Amygdala (tissue), 56 donors: ENCODE measurements at places on chromosomes 6 and 20.

GRCh38 chr6:147382945-147383554 is 125.4 kb upstream of the SAMD5 start:
- DNase-seq, result no peak

- no peak for DNase-seq
Measured at GRCh38 chr20:8858181-8858787, 210.6 kb upstream of the PLCB4 start.

DNA sequence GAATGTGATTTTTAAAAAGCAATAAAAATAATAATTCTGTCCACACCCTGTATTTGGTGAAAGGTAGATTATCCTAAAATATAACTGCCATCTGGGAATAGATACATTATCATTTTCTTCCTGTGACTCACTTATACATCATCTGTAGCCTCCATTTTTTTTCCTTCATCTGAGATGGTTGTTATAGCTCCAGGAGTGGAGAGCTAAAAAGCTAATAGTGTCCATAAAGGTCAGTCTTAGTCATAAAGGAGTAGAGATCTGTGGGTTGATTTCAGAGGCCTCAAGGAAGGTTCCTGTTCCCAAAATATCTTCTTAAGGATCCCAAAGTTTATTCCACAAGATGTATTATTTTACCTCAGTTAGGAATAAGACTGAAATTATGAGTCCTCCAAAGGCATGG is 41.1 kb downstream of the FBXO5 start:
- no peak for DNase-seq

DNA sequence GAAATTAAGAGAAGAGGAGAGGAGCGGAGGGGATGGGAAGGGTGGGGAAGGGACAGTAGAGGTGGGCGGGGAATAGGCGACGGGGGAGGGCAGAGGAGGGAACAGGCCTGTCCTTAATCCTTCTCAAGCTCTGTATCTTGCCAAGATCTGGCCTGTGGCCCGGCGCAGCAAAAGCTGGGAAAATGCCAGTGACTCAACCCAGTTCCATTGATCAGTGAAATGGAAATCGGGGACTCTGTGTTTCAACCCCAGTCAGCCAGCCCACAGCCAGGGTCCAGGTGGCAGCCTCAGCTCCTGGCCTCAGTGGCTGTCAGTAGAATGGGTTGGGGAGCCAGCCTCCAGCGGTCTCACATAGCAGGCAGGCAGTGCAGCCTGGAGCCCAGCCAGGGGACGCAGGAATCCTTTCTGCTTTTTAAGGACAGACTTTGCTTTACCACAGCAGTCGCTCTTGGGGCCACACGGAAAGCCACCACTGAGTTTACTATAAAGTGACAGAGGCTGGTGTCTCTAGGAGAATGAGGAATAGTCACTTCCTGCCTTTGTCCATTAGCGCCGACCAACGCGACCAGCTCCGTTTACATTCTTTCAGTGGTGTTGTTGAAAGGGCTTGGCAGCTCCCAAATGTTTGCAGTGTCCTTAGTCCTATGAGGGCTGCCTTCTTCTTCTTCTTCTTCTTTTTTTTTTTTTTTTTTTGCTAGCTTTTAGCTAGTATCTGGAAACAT is 128.0 kb downstream of the RIN2 start:
- peak; percentile 60 for DNase-seq

- DNase-seq, result no peak
Measured at GRCh38 chr6:24431045-24431451, 28.3 kb downstream of the MRS2 start.

GRCh38 chr20:47850146-47850545 is 64.9 kb upstream of the SULF2 start:
- no peak for DNase-seq

- no peak for DNase-seq
Measured at GRCh38 chr6:3285049-3285639, 26.4 kb downstream of the PSMG4 start.

DNA sequence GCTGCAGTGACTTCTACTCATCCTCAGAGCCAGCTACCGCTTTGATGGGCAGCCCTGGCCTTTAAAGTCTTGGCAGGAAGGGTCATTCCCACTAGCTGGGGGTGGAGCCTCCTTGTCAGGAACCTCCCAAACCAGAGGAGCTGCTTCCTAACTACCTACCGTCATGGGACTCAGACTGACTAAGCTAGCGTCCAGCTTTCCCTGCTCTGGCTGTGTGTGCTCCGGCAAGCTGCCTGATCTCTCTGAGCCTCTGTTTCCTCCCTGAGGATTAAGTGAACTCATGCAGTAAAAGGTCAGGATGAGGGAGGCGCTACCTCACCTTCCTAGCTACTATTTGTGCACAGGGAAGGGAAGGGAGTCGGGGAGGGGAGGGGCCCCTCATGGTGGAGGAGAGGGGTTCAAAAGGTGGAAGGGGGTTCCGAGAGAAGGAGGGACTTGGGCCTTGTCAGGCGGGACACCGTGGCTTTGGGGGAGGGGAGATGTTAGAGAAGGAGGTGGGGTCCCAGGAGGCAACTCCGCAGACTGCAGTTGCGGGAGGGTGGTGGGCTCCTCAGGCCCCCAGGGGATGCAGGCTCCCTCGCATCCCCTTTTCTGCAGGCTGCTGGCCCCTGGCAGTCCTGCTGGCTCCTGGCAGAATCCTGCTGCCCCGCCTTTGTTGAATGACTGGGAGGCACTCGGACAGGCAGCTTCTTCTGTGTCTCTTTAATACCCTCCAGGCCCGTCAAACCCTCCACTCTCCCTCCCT is 9.8 kb downstream of the DUSP15 start:
- DNase-seq, result no peak

DNA sequence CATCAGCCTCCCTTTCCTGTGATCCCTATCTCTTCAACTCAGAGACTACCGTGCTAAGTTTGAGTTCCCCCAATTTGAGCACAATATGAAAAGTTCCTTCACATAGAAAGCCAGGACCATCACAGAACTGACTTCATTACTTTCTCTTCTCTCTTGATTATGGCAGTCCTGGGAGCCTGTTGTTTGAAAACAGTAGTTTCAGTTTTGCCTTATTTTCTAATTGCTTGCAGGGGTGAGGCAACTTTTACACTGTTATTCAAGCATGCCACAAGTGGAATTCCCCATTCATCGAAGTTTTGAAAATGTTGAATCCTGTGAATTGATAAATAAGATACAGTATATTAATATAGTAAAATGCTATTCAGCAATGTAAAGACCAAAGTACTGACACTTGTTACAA is 569.7 kb upstream of the MARCKS start:
- DNase-seq, result no peak

DNA sequence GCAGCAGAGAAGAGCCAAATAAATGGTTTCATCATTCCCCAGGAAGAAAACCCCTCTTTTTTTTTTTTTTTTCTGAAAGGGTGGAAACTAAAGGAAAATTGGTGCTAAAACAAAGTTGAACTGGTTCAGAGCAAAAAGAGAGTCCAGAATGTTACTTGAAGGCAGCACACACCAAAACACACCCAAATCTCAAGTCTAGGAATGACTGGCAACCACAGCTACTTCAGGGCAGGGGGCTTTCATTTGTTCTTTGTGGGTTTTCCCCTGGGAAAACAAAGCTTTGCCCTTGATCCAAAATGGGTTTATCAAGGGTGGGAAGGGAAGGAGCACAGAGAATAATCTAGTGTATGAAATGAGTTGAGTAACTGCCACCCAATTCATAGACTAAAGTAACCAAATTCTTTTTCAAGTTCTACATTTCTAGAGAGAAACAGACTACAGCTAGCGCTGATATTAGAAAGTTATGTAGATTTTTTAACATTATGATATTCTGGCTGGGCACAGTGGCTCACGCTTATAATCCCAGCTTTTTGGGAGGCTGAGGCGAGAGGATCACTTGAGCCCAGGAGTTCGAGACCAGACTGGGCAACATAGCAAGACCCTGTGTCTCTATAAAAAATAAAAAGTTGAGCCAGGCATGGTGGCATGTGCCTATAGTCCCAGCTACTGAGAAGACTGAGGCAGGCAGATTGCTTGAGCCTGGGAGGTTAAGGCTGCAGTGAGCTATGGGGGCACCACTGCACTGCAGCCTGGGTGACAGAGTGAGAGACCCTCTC is 119.8 kb downstream of the NFATC2 start:
- DNase-seq, result no peak

DNA sequence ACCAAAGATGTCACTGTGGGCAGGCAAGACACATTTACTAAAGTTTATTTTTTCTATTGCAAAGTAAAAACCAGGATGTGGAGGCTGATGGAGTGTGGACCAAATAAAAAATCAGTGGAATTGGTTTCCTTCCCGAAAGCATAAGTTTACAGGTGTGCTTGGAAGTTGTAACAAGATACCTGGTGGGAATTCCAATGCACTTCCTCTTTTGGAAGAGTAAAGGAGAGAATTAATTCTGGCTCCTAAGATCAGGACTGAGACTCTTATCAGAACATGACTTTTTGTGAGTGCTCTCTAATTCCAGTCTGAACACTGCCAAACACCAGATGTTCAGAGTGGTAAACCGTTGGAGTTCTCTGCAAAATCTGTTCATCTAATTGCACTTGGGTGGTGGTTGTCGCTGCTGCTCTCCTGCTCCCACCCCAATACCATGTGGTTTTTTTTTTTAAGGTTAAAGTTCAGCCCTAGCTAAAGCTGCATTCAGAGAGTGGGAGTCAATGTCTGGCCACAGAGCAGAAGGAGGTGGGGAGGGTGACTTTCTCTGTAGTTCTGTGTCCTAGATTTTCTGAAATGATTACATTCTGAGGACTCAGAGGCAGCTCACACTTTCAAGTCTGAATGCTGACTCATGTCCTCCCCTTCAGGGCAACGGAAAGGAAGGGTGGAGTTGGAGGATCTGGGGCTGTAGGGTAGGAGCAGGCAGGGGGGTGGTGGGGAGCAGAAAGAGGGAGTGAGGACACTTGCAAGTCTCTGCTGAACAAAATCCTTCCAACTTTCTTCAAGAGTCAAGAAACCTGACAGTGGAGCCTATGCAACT is 275.8 kb upstream of the PRDM1 start:
- DNase-seq, result no peak

DNA sequence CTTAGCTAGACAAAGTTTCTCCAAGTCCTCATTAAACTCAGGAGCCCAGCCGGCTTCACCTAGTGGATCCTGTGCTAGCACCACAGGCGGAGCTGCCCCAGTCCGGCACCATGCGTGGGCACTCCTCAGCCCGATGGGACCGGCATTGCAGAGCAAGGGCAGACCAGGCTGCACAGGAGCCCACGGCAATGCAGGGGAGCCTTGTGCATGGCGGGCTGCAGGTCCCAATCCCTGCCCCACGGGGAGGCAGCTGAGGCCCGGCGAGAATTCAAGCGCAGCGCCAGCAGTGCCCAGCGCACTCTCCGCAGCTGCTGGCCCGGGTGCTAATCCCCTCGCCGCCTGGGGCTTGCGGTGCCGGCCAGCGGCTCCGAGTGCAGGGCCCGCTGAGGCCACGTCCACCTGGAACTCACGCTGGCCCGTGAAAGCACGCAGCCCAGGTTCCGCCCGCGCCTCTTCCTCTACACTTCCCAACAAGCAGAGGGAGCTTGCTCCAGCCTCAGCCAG is 292.3 kb upstream of the EYS start:
- no peak for DNase-seq

GRCh38 chr6:21678990-21679389 is 85.4 kb downstream of the SOX4 start:
- DNase-seq, result no peak

DNA sequence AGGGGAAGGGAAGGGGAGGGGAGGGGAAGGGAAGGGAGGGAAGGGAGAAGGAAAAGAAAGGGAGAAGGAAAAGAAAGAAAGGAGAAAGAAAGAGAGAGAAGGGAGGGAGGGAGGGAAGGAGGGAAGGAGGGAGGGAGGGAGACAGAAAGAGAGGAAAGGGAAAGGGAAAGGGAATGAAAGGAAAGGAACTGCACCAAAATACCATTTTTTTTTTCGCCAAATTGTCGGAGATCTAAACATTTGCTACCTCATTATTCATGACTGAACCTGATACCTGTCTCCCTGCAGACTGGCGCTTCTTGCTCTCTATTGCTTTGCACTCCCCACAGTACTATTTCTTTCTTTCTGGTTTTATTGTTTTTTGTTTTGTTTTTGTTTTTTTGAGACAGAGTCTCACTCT is 117.3 kb upstream of the LGSN start:
- DNase-seq, result no peak

DNA sequence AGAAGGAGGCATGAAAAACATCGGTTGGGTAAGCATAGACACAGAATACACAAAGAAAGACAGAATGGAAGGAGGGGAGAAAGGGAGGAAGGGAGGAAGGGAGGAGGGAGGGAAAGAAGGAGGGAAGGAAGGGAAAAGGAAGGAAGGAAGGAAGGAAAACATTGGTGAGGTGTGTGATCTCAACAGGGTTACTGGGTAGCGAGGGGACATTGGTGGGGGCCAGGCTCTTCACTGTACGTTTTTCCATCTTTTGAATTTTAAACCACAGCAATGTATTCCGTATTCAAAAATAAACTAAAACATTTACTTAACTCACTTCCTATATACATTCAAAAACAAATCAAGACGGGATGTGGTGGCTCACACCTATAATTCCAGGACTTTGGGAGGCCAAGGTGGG is 20.7 kb upstream of the BPIFA2 start:
- DNase-seq, result no peak

GRCh38 chr6:149075616-149076354 is 241.7 kb upstream of the TAB2 start:
- no peak for DNase-seq

GRCh38 chr6:69584913-69585729 is 211.7 kb downstream of the LMBRD1 start:
- DNase-seq, result no peak

DNA sequence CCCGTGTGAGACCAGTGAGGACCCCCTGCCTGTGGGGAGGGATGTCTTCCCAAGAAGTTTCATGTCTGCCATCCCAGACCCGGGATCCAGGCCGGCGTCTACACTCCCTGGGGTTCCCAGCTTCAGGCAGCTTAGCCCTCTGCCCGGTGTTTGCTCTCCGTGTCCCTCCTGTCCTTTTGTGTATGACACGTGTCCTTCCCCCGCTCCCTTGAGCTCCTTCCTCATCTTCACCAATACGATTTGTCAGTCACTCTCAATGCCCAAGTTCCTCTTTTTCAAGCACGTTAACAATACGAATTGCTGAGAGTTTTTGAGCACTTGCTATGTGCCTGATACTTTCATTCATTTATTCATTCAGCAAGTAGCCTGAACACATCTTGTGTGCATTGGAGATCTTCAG is 115.6 kb upstream of the PTPN1 start:
- no peak for DNase-seq

GRCh38 chr6:81682235-81682795 is 70.2 kb downstream of the TENT5A start:
- no peak for DNase-seq

- no peak for DNase-seq
Measured at GRCh38 chr20:59051666-59052185, 9.1 kb upstream of the PRELID3B start.

- DNase-seq, result no peak
Measured at GRCh38 chr20:40551125-40551530, 137.9 kb downstream of the MAFB start.

DNA sequence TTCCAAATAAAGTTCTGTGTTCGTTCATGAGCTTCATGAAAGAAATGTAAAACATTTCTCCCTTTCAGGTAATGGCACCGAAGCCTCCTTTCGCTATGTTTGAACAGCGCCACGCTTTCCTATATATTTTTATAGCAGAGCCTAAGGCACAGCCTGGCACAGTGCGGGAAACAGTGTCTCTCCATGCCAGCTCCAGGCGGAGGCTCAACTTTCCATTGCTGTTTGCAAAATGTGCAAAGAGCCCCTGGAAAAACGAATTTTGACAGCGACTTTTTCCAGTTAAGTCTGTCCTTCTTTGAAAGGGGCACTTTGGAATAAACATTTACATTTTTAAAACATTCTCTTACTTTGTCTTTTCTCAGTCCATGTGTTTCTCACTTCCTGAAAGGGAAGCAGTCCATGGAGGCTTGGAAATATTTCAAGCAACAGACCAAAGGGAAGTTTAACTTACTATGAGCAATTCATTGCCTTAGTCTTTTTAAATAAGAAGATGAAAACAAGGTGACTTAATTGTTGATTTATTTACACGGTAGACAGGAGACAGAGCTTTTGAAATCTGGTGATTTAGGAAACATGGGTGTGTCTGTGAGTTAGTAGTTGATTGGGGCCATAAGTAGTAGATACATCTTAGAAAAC is 769 bp downstream of the CCN6 start:
- no peak for DNase-seq
